Activated naive CD4-positive, alpha-beta T cell (primary cell): ENCODE measurements at places on chromosomes 3 and 15.

DNA sequence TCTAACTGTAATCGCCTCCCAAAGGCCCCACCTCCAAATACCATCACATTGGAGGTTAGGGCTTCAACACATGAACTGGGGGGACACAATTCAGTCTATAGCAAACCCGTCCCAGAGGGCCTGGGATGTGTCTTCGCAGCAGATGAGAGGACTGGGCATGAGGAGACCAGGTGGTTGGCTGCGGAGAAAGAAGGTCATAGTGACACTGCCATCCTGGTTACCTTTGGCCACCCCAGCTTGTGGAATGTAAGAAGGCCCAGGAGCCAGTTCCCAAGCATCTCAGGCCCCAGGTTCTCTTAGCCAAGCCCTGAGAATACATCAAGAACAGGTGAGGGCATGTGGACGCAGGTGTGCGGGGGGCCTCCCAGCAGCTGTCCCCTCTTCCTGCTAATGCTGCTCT, 6.4 kb upstream of the RARRES1 start:
- DNase-seq: no peak

DNA sequence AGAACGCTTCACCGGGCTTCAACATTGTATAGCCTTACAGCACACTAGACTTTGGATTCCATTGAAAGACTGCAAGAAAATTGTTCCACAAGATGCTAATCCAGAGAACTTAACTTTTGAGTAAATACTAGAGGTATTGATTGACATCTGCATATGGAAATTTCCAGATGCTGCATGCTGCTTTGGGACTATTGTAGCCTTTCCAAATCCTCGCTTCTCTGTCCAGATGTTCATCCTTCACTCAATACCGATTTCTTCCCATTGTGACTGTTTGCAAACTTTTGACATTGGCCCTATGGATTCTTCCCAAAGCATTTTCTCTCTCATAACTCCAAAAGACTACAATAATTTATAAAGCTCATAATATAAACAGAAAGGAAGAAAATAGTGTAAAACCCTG, 41.4 kb downstream of the COL6A6 start:
- no peak for DNase-seq

DNA sequence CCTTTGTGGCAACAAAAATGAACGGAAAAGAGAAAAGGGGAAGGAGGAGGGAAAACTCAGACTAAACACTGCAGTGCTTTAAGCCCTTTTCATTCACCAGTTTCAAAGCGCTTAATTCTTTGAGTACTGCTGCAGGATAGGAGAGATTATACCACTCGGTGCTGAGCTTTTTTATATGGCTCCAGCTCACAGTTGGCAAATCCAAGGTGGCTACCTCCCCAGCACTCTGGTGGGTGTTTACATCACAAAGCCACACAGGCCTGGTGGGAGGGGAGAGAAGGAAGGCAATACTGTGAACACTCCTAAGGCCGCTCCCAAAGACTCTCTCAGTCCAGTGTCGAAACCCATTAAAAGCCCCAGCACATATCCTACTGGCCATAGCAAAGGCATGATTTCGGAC, 191.4 kb downstream of the STT3B start:
- DNase-seq: no peak

DNA sequence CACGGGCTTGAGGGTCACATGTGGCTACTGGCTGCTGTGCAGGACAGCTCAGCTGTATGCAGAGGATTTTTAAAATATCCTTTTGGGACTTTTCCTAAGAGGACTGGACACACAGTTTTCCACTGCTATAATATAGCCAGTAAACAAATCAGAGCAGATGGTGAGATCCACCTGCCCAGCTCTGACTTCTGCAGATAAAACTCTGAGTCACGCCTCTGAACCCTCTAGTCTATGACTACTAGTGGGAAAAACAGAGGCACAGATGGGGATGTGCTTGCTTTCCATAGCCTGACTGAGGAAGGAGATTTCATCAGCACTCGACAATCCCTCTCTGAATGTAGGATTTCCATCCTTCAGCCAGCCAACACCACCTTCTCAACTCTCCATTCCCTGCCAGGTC, 45.1 kb downstream of the COLQ start:
- no peak for DNase-seq

GRCh38 chr15:101410612-101411011, 78.9 kb downstream of the PCSK6 start:
- DNase-seq: no peak

GRCh38 chr15:31324186-31324585, 2.4 kb upstream of the KLF13 start:
- no peak for DNase-seq

DNA sequence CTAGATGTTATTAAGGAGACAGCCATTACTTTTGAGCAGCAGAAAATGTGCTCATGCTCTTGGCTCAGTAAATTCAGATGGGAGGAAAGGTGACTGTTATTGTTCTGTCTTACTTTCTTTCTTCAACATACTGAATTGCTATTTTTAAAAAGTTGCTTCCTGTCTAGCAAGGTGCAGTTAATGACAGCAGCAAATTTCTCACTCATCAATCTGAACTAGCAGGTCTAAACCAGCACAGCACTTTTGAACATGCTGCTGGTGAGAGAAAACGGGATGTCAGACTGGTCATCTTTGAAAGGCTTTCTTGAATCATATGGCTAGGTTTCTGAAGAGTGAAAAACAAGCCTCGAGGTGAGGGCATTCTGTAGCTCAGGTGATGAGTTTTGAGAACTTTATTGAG, 384.7 kb downstream of the MFSD1 start:
- no peak for DNase-seq

DNA sequence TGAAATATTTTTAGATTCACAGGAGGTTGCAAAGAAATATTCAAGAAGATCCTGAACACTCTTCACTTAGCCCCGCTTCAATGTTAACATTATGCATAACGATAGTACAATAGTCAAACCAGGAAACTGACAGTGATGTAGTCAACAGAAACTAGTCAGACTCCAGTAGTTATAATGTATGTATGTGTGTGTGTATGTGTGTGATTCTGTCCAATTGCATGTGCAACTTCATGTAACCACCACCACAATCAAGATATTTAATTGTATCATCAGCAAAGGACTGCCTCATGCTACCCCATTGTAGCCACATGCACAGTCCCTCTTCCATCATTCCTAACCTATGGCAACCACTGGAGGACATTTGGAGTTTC, 77.9 kb downstream of the APBA2 start:
- DNase-seq: no peak
